ENCODE measurements at places on chromosomes 1 and 21.

DNA sequence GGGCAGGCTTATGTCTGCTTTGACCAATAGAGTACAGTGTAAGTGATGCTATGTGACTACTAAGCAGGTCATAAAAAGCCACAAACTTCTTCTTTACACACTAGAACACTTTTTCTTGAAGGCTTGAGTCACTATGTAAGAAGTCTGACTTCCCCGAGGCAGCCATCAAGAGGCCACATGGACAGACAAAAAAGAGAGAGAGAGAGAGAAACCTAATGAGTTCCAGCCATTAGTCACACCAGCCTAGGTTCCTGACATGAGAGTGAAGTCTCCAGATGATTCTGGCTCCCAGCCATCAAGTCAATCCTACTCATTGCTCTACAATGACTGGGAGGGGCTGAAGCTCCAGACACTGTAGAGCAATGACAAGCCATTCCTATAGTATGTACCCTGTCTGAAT is 101.4 kb downstream of the LHX9 start:
- no peak for DNase-seq

DNA sequence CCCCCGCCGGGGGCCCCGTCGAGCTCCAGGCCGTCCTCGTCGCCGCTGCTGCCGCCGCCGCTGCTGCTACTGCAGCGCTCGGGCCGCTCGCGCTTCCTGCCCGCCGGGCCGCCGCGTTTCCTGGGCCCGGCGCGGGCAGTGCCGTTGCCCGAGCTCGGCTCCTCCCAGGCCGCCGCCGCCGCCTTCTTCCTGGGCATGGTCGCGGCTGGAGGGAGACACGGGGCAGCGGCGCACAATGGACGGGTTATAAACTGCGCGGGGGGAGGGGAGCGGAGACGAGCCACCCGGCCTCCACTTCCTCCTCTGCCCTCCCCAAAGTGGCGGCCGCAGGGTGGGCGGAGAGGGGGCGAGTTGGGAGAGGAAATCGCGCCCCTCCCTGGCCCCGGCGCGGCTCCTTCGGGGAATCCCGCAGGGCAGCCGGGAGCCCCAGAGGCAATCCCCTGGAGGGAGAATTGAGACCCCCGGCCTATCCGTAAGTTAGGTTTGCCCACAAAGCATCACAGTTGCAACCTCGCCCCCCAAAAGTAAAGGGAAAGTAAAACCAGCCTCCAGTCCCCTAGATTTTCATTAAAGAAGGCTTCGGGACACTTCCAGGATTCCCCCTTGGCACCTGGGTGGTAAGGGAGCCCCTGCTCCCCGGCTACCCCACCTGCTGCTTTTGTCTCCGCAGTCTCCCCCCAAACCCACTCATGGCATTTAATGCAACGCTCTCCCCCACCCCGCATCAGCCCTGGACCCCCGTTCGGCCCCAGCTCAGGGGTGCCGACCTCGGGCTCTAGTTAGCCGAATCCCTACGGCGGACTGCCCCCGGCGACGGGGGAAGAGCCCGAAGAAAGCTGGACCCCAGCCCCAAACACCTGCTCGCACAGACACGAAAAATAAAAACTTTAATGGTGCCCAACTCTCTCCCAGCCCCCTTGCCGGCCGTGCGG is 893 bp downstream of the RCC2 start:
- DNase-seq: peak; percentile 64

DNA sequence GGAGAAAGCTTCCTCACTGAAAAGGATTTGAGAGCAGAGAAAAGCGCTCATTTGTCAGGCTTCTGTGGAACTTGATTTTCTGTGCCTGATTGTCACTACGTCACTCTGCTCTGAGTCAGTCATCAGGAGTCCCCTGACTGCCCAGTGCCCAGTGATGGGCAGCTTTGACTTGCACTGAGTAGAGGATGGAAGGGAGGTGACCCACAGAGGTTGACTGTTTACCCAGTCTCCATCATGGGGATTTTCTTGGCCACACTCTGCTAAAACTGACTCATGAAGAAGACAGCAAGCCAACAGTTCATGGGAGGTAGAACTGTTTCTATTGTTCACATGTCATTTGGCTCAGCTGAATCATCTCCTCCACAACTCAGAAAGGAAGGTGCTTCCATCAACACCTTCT is 82.1 kb upstream of the DUSP10 start:
- DNase-seq: no peak

- DNase-seq: peak; percentile 71
Observed at GRCh38 chr21:32412162-32413014, at the start of gene EVA1C. EVA1C (plus strand) TSS chr21:32412706; CDS start chr21:32412854, 148 bp downstream.

DNA sequence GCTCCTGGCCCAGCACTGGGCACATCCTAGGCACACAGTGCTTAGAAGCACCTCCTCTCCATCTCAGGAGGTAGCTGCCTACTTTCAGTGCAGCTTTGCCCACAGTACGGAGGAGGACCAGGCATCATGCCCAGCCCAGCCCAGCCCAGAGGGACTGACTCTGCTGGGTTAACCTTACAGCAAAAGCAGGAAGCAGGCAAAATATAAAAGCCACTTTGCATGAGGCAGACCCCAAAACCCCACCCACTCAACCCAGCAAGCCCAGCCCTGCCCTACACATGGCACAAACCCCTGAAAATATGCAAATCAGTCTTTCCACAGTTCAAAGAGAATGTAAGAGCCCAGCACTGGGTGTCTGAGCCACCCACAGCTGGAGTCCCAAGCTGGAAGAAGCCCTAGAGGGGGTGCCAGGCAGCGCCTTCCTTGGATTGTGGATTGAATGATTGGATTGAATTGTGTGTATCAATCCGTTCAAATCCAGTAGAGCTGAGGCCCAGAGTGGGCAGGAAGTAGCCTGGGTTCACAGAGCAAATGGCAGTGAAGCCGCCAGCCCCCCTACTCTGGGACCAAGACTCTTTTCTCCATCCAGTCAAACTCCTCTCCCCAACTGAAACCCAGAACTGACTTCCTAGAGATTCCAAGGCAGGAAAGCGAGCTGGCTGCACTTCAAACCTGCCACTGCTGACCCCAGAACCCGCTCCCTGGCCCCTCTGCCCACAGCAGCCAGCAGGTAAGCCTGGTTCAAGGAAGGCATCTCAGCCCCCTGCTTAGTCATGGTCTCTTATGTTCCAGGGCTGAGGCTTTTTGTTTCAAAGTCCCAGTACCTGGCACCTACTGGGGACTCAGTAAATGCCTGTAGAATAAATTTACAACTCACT is 117.7 kb downstream of the LACTBL1 start:
- no peak for DNase-seq

DNA sequence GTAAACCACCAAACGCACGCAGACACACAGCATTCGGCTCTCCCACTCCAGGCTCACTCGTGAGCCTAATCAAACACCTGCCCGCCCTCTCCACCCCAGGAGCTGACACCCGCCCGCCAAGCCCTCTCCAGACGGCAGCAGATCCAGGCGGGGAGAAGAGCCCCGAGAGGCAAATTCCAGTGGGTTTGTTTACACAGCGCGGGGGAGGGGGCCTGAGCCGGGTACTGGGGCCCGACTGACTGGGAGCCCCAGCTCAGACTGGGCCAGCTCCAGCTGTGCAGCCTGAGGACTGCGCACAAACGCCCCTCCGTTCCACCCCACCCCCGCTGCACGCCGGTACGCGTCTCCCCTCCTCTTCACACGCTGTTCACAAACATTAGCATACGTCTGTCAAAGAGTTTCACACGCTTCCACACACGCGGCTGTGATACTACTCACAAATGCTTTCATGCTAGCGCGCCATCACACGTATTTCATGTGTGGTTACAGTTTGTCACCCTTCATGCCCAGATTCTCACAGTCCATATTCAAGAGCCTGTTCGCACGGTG is 1.0 kb upstream of the EFNA1 start:
- no peak for DNase-seq

GRCh38 chr1:19149736-19150135 is 60.3 kb downstream of the UBR4 start:
- DNase-seq: no peak

GRCh38 chr1:99533909-99534637 is 111.8 kb upstream of the PALMD start:
- DNase-seq: no peak

DNA sequence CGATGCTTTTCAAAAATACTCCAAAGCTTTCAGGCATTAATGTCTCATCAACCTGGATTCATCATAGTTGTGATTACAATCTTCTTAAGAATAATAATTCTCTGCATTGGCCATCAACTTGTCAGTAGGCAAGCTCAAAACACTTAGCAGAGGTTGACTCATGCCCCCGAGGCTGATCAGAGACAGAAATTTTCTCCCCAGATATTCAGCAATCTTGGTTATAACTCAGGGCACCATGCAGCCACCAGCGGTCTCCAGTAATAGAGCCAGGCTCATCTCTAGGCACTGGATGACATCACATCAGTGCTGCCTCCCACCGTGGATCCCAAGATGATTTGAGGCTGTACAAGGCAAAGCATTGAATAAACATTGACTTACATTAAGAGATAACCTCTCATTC is 14.3 kb upstream of the IFFO2 start:
- DNase-seq: no peak

GRCh38 chr1:15017120-15017519 is 136.4 kb upstream of the TMEM51 start:
- no peak for DNase-seq

DNA sequence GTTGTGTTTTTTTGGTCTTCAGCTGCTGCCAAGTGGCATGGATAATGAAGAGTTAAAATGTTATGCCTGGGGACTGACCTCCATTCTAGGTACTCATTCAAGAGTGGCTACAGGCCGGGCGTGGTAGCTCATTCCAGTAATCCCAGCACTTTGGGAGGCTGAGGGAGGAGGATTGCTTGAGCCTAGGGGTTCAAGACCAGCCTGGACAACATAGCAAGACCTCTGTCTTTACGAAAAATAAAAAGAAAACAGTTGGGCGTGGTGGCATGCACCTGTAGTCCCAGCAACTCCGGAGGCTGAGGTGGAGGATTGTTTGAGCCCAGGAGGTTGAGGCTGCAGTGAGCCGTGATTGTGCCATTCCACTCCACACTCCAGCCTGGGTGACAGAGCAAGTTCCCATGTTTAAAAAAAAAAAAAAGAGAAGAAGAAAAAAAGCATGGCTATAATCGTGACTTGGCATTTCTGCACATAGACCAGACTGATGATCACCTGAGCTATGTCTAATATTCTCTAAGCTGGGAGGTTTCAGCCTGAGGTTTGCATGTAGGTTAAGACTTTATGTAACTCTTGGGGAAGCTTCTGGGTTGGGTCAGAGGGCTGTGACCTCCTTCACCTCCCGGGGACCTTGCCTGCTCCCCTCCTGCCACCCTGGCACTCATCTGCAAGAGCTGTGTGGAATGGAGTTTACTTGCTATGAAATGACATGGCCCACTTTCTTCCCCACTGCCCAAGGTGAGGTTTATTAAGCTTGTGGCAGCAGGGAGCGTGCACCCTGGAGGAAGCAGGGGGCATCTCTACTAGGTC is 51.3 kb downstream of the DHRS3 start:
- no peak for DNase-seq

DNA sequence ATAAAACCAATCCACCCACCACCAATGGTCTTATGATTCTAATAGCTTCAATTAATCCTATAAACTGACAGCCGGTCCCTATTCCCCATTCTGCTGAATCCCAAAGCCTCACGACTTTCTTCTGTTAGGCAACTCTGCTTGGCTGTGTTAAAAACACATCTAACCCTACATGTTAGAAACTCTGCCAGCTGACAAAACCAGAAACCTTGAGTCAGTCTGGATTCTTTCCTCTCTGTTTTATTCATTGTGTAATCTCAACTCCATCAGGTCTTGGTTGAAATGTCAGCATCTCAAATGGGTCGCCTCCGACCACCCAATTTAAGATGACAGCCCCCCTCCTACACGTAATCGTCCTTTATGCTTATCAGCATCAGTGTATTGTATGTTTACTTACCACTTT is 312.1 kb downstream of the DISC1 start:
- no peak for DNase-seq

DNA sequence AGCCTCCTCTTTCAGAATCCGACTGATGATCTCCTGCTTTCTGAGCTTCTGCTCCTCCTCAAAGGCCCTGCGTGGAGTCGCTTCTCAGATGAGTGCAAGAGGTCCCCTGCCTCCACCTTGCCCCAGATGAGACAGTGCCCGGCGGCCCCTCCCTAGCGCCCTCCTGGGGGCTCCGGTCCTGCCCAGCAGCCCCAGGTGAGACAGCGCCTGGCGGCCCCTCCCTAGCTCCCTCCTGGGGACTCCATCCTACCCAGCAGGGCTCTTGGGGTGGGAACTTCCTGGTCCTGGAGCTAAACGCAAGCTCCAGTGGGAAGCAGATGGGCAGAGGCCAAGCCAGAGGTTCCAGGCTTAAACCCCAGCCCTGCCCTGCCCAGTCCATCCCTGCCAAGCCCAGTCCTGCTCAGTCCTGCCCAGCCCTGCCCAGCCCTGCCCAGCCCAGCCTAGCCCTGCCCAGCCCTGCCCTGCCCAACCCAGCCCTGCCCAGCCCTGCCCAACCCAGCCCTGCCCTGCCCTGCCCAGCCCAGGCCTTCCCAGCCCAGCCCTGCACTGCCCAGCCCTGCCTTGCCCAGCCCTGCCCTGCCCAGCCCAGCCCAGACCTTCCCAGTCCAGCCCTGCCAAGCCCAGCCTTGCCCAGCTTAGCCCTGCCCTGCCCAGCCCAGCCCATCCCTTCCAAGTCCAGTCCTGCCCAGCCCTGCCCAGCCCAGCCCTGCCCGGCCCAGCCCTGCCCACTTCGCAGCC is 34.6 kb downstream of the CFAP74 start:
- DNase-seq: no peak

GRCh38 chr21:36858320-36858957 is 108.0 kb downstream of the HLCS start:
- no peak for DNase-seq

GRCh38 chr1:36142121-36142520 is 7.2 kb downstream of the TRAPPC3 start:
- DNase-seq: no peak

- DNase-seq: no peak
Observed at GRCh38 chr1:10610901-10611600, 136.3 kb downstream of the PEX14 start.

- no peak for DNase-seq
Observed at GRCh38 chr1:216936779-216937178, 213.6 kb upstream of the ESRRG start.

GRCh38 chr1:206001476-206001888 is 1.7 kb downstream of the RAB7B start:
- DNase-seq: no peak

DNA sequence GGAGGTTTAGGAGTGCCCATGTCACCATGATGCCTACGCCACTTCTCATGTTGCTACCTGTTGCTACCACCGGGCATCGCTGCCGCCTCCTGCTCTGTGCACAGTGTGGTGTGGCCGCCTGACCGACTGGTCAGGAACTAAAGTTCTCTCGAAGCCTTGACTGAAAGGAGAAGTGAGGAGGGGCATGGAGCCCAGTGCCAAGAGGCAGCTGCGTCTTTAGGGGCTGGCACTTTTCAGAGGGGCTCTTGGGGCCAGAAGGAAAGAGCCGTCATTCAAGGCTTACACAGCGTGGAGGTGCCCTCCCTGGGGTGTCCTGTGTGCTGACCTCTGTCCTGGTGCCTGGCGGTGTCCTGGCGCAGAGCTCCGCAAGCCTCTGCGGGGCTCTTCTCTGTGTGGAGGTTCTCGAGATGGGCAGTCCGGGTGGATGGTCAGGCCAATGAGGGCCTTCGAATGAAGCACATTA is 57.2 kb downstream of the ADARB1 start:
- DNase-seq: no peak

DNA sequence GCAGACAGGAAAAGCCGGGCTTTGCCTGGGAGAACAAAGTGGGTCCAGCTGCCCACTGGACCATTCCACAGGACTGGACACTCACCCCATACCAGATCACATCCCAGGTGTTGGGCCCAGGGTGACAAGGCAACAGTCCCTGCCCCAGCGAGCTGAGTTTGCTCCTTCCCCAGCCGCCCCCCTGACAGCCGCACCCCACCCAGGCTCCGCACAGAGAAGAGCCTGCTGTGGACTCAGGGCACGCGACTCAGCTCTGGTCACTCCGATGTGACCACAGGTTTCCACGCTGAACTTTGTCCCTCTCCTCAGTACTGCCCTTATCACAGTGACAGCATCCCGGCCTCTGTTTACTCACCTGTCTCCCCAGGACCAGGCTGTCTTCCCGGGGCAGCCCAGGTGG is 1.2 kb downstream of the BMP8B start:
- DNase-seq: no peak

Measured in stimulated activated CD8-positive, alpha-beta memory T cell treated with anti-CD3 and anti-CD28 coated beads, Interleukin-4, amount 100 ng/mL, for 4 hours (primary cell).